ENCODE measurements at places on chromosomes 2 and 18. TPM values are rescaled to one million over a fixed set of nuclear protein-coding genes. Genes with fewer than 3 reads are reported as not detected.

Gene TAF1B
- 17.8 TPM for total RNA-seq

Gene SLC25A12
- total RNA-seq, result 31.1 TPM

Gene TTC21B
- total RNA-seq, result 22.3 TPM

Gene SNORC
- total RNA-seq, result 0.26 TPM

Gene GPR45
- total RNA-seq, result not detected

Gene ST8SIA5
- not detected for total RNA-seq

Gene HOXD9
- 3.4 TPM for total RNA-seq

Gene KIAA2012
- not detected for total RNA-seq

Gene ERLEC1
- total RNA-seq, result 15.1 TPM

Gene EVX2
- not detected for total RNA-seq

Gene SPP2
- not detected for total RNA-seq

Gene PSMA8
- not detected for total RNA-seq

GRCh38 chr2:46490521-46491141 lies 11.3 kb downstream of the TMEM247 start:
- no peak for DNase-seq

- no peak for DNase-seq
Measured at GRCh38 chr18:37298816-37299215, 266.8 kb downstream of the CELF4 start.

- DNase-seq, result no peak
Measured at GRCh38 chr18:51054764-51055163, 24.8 kb downstream of the SMAD4 start.

DNA sequence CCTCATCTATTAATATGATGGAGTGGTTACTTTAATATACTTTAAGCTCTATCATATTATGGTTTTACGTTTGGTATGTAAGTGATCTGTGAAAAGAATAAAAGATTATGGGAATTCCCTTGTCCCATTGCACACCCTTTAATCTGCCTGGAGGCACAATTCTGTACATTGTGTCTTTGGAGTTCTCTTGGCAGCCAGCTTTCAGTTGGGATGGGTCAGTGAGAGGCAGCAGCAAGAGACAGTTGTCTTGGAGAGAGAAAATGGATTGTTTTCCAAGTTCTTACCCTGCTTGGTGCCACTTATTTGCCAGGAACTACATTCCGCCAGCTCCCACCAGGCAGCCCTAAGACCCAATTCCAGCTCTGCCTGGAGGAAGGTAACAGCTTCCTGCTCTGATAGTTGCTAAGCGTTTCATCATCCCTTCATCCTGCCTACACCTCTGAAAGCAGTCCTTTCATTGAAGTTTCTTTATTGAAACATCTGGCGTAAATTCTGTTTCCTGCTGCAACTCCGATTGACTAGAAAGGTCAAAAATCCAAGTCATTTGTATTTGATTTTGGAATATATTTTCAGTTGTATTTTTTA lies 365.2 kb downstream of the AKAIN1 start:
- DNase-seq, result no peak

GRCh38 chr2:203574824-203575223 lies 39.7 kb upstream of the RAPH1 start:
- DNase-seq, result no peak

- DNase-seq, result no peak
Measured at GRCh38 chr18:26863921-26864497, 1.5 kb downstream of the AQP4 start.

DNA sequence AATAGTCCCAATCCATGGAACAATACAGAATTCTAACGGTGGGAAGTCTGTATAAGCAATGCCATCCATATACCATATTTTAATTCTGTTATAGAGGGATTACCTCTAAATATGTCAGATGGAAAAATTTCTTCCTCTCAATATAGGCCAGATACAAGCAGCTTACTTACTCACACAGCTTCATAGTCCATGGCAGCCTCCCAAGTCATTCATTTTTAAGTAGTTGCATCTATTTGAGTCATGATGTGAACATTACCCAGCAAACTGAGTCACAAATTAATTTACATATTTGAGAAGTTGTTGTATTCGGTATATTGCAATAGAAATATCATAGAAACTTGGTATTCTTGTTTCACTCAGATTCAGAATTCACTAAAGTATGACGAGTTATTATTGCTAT lies 20.3 kb downstream of the TBR1 start:
- no peak for DNase-seq

GRCh38 chr2:143801561-143801960 lies 672.3 kb downstream of the ARHGAP15 start:
- DNase-seq, result no peak

DNA sequence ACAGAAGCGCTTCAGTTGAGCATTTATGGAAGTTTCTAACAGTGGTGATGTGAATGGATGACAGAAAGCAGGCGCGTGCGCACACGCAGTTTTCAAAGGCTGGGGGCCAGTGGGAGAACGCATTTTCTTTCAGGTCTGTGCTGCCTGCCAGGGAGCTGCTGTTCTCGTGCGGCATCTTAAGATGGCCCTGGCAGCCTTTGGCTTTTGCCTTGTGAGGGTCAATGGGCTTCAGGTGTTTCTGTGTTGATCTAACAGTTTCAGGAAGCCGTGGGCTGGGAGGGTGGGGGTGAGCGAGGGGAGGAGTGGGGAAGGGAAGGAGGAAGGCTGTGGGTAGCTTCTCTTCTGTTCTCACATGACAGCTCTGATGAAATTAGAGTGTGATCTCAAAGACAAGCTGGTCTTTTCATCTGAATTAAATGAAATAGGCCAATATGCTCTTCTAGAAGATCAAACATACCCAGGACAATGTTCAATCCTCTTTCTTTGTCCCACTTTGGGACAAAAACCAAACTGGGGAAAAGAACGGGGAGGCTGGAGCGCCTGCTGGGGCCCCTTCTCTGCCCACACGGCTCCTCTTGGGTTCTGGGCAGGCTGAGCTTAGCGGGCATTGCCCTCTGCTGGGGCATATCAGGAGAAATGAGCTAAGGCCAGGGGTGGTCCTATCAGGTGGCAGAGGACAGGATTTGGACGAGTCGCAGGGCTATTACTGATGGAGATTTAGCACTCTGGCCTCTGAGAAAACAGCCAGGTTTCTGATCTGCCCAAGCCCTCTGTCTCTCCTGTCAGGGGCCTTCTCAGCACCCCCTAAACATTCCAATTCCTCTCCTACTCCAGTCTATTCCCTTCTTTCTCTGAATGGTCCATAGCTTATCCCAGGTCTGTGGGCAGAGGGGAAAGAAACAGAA lies 126.2 kb upstream of the LGALSL start:
- no peak for DNase-seq

DNA sequence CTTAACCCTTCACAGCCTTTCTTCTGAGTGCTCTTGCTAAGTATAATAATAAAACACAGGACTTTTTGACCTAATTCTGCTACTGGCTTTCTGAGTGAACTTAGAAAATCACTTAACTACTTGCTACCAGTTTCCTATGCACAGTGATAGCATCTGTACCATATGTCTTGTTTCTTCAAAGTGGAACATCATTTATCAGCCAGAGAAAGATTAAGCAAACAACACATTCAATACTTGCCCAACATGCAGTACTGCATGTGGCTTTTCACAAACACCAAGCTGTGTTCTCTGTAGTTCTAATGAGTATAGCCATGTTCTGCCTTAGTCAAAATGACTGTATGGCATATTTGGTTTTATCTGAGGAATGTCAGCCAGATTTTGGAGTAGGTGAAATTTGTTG lies 1286.6 kb upstream of the ZEB2 start:
- no peak for DNase-seq

- no peak for DNase-seq
Measured at GRCh38 chr2:24117902-24118301, 5.2 kb downstream of the PFN4 start.

DNA sequence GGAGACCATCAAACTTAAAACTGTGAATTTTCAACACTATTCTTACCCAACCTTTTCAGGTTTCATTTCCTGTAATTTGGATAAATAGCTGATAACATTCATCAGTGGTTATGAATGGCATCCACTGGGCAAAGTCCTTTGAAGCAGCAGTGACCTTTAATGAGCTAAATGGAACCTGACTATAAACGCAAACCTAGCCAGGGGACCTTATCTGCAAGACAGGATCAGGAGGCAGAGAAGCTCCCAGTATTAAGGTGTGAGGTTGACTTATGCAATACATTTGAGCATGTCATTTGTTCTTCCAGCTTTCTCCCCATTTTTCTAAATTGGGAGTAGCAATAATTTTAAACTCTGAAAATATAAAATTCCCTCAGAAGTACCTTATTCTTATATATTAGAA lies 38.4 kb downstream of the CREG2 start:
- no peak for DNase-seq

DNA sequence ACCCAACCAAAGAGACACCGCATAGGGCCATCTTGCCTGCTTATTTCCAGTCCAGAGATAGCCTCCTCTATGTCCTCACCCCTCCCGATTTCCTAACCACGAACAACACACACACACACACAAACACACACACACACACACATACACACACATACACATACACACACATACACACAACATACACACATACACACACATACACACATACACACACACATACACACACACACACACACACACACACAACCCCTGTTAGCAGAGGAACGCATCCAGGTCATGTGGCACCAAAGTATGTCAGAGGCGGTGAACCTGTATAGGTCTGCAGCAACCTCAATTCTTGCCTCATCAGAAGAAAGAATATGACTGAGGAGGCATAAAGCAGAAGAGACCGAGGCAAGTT lies 18.5 kb upstream of the DNER start:
- DNase-seq, result no peak

GRCh38 chr2:134782792-134783191 lies 55.6 kb upstream of the ACMSD start:
- no peak for DNase-seq

DNA sequence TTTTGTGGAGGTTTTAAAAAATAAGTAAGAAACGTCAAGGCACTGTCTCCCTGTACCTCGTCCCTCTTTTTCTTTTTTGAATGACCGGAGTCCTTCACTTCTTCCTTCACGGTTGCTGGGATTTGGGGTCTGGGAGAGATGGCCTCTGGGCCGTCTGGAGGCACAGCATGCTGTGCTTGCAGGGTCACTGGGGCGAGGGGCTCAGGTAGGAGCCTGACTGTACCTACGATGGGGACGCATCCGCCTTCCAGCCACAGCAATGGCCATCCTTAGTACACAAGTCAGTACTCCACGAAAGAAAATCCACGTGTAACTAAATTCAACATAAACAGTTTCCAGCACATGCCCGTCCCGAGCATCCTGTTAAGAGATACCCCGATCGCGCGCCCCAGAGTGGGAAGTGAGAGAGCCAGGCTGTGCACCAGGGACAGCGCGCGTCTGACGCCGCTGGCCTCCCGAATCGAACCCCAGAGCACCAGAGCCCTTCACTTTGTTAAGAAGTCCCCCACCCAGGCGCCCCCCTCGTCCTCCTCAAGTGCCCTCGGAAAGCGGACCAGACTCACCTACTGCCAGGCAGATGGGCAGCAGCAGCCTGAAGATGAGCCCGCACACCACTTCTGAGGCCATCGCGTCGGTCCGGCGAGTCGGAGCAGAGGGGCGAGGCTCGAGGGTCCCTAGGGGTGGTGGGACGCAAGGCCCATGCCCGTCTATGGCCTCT lies 1.2 kb downstream of the PIEZO2 start:
- no peak for DNase-seq

DNA sequence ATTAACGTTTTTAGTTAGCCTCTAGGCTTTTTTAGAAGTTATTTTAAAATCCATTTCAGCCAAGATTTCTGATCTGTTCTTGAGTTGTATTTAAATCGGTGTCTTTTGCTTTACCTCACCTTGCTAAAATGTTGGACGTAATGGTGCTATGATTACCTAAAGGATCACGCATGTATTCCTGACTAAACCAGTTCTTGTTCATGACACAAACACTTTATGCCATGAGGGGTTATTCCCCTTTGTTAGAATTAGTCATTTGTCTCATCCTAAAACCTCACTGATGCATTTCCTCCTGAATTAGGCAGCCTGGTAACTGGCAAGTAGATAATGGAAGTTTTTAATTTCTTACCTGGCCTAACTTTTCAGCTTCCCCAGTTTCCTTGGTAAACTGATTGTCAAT lies 185.4 kb upstream of the TANK start:
- DNase-seq, result no peak

- DNase-seq, result no peak
Measured at GRCh38 chr2:37181726-37182684, 6.5 kb downstream of the SULT6B1 start.

DNA sequence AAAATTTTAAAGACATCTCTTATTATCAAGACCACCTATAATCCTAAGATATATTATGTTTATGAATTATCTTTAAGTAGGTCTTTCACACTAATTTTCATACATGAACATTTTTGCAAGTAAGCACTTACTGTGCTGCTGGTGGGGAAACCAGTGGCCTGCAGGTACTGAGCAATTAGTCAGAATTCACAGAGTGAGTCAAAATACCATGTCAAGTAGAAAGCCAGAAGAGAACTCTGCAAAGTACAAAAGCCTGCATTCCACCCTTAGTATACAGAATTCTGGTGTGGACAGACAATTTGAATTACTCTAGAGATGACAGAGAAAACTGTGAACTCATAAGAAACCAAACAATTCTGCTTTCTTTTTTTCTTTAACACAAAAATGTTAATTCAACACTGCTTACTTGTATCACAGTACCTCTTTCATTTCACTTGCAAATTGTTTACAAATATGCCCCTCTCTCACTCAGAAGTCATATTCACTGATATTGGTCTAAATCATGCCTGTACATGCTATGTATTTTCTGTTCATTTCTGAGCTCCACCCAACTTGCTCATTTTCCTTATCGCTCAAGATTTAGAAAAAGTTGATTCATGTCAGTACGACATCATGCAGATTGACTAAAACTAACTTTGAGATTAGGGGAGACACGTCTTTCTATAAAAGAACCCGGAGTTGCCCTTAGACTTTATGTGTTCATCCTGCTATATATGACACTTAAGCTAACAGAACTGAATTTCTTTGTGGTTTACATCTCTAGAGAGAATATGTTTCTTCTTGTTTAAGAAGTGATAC lies 182.9 kb downstream of the IKZF2 start:
- no peak for DNase-seq

GRCh38 chr18:59386909-59387686 lies 28.0 kb upstream of the LMAN1 start:
- no peak for DNase-seq

DNA sequence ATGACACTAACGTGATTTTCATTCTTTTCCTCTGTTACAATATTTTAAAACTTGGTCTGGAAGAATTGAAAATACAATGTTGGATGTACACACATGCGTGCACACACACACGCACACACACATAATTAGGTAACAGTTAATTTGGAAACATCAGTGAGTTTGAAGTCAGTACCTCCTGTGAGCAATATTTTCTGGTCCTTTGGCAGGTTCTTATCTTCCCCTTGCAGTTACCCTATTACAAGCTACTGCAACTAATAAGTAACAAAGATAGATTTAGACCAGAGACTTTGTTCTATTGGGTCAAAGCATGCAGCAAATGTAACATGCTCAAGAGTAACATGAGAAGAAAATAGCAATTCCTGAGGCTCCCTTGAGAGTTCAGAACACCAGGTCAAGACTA lies 73.3 kb downstream of the ZNF385B start:
- no peak for DNase-seq

GRCh38 chr18:62324917-62325805 lies at the start of gene TNFRSF11A:
Gene TNFRSF11A (plus strand): TSS chr18:62325310. CDS start chr18:62325353, 43 bp downstream.
- DNase-seq, result no peak

DNA sequence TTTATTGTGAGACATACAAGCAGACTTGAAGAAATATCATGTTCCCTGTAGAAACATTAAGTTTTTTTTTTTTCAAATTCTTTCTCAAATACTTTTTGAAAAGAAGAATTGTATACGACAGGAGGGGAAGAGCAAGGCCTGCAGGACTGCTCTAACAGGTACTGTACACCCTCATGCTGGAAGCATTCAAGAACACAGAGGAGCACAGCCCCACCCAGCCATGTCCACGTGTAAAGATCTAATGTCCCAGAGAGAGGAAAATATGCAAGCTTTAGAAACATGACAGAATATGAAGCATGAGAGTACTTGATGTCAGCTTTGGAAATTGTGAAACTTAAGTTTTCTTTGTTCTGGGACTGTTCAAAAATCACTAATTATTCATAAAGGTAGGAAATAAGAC lies 191.6 kb downstream of the TTC32 start:
- no peak for DNase-seq

Data from esophagus squamous epithelium (tissue), 5 donors.